ENCODE measurements at places on chromosomes 1 and 21. TPM values are rescaled to one million over a fixed set of nuclear protein-coding genes. Genes with fewer than 3 reads are reported as not detected.

OR14K1 gene
- total RNA-seq = not detected

TFF1 gene
- total RNA-seq = 28.6 TPM

DOP1B gene
- total RNA-seq = 2.9 TPM

LHX8 gene
- 1.1 TPM for total RNA-seq

NCAM2 gene
- total RNA-seq = not detected

USH2A gene
- not detected for total RNA-seq

C8A gene
- total RNA-seq = not detected

DISP1 gene
- total RNA-seq = 1.7 TPM

OR2L8 gene
- not detected for total RNA-seq
